ENCODE measurements at places on chromosomes 3 and 15.

GRCh38 chr3:122021811-122022401, at the start of gene ILDR1:
TSS of gene ILDR1 (minus strand) at chr3:122022247. CDS start at chr3:122022077, 170 bp downstream.
- DNase-seq, result no peak

DNA sequence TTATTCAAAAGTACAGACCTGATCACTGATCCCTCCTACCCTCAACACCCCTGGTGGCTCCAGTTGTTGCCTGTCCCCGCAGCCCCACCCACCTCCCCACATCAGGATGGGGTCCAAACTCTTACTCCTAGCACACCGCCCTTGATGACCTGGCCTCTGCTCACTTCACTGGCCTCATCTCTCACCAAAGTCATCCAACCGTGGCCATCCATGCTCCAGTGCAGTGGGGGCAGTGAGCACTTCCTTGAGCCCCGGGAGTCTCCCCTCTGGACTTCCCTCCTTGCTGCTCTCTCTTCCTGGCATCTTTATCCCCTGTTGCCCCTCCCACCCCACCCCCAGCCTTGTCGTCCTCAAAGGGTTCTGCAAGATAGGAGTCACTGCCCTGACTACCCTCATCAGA, 191.1 kb downstream of the CACNA2D3 start:
- DNase-seq, result no peak

- DNase-seq, result no peak
Measured at GRCh38 chr3:133123636-133124035, 85.4 kb downstream of the TMEM108 start.

GRCh38 chr15:42193383-42193782, 14.7 kb downstream of the VPS39 start:
- DNase-seq, result no peak

DNA sequence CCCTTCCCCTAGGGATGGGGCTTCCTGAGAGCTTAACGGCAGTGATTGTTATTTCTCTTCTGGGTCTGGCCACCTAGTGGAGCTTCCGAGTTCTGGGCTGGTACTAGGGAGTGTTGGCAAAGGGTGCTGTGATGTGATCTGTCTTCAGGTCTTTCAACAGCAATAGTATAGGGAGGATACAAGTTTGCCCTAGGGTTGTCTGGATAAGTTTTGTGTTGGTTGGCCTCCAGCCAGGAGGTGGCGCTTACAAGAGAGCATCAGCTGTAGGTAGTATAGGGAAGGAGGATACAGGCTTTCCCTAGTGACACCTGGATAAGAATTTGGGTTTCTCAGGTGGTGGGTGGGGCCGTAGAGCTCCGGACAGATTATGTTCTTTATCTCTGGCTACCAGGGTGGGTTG, 19.2 kb upstream of the CPOX start:
- DNase-seq, result no peak

GRCh38 chr3:126305427-126305826, 51.8 kb downstream of the KLF15 start:
- DNase-seq, result no peak

DNA sequence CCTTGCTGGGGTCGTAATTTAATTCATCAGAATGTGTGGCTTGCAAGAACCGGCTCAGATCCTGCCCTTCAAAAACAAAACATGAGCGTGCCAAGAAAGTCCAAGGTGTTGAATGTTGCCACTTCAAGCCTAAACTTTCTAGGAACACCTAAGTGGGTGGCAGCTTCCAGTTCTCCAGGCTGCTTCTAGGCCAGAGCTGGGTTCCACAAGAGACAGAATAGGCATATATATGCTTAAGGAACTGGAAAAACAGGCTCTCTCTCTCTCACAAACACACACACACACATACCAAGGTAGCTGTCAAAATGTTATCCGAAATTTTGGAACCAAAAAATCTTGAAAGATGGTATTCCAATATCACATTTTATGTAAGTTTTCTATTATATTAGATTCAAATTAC, 890 bp upstream of the ADIPOQ start:
- DNase-seq, result no peak

DNA sequence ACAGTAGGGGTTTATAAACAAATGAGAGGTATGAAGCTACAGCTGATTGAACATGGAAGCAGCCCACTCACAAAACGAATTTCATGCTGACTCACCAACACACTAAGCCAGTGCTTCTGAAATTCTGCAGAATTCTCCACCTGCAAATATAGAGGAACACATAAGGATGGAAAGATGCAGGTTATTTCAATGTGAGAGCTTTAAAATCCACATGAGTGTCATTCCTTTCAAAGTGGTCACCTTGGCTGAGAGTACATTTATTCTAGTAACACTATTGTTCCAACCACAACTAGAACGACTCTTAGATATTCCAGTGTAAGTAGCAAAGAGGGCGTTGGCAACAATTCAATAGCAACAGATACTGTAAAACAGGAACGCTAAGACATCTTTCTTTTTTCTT, 189.9 kb upstream of the TSC22D2 start:
- DNase-seq, result no peak

- no peak for DNase-seq
Measured at GRCh38 chr15:74208496-74208895, 5.9 kb upstream of the STRA6 start.

GRCh38 chr3:71168880-71169411, 414.6 kb downstream of the FOXP1 start:
- no peak for DNase-seq

- DNase-seq, result no peak
Measured at GRCh38 chr15:45167631-45168205, 20.0 kb downstream of the SHF start.

DNA sequence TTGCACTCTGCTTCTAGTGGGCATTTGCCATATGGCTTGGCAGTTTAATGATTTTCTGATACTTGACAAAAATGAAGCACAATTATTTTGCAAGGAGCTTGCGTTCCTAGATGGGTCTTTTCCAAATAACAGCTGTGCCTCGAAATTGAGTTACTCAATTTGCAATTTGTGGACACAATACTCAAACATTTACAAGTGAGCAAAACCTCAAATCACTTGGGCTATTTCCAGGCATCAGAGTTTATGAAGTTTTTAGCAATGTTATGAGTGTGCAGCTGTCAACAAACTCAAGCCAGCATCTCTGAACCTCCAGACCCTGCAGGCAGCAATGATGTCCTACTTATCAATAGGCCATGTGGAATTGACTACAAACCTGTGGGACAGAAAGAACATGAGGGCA, 41.3 kb downstream of the NMNAT3 start:
- DNase-seq, result no peak

DNA sequence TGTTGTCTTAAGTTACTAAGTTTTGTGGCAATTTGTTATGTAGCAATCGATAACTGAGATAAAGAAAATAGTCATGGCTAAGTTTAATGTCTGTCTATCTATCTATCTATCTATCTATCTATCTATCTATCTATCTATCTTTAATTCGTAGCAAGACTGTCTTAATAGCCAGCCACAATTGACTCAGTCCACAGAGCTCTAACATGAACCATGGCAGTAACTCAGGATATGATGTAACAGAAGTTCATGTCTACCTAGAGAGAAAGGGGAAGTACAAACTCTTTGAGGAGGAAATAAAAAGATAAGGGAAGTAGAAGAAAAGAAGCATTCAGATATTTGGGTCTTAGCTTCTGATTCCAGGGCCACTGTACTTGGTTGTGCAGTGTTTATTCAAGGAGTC, 61.5 kb upstream of the FNDC3B start:
- no peak for DNase-seq

GRCh38 chr15:37050345-37050744, 50.0 kb downstream of the MEIS2 start:
- DNase-seq, result no peak

DNA sequence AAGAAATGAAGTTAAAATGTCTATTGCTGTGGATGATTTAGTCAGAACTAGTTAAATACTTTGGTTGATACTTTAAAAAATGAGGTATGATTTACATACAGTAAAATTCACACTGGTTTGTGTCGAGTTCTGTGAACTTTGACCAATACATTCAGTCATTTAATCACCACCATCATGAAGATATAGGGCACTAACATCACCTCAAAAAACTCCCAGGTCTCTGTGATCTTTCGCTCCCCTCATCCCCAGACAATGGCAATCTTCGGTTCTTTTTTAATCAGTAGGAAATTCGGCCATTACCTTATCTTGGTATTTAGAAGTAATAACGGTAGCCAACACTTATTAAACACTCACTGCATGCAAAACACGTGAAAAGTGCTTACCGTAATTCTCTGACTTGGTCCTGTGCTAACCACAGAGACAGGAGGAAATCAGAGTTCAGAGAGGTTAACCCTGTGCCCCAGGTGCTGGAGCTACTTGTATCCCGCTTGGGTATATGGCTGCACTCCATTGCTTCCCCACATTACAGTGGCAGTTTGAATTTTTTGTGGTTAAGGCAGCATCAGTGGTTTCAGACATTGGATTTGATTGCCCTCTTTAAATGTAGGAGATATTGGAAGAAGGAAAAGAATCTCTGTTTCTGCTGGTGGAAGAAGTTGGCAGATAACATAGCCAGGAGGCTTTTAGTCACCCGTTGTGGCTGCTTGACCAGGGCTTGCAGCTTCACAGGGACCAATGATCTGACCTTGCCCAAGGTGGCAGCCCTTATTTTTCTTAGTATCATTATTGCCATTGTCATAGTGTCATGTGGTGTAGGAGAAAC, 4.2 kb downstream of the PLCL2 start:
- DNase-seq, result no peak

Data from T-helper 2 cell (primary cell).